ENCODE measurements at places on chromosomes 3 and 15.

- no peak for DNase-seq
Observed at GRCh38 chr3:184539801-184540435, 21.7 kb upstream of the EPHB3 start.

- DNase-seq: no peak
Observed at GRCh38 chr3:71984843-71985613, 200.1 kb upstream of the PROK2 start.

- no peak for DNase-seq
Observed at GRCh38 chr3:156723182-156723619, 48.8 kb downstream of the TIPARP start.

DNA sequence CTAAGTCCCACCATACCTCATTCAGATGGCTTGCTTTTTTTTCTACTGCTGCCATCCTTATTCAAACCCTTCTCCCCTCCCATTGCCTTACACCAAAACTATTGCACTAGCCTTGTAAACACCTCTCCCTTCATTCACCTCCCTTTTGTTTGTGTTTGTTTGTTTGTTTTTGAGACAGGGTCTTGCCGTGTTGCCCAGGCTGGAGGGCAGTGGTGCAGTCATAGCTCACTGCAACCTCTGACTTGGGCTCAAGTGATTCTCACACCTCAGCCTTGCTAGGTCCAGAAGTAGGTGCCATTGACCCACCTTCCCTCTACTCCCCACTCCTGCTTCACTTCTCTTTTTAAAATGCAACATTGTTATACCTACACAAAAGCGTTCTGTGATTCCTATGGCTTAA is 3.0 kb upstream of the STAG1 start:
- DNase-seq: no peak

- DNase-seq: no peak
Observed at GRCh38 chr3:78421247-78421966, 1346.4 kb downstream of the ROBO1 start.

DNA sequence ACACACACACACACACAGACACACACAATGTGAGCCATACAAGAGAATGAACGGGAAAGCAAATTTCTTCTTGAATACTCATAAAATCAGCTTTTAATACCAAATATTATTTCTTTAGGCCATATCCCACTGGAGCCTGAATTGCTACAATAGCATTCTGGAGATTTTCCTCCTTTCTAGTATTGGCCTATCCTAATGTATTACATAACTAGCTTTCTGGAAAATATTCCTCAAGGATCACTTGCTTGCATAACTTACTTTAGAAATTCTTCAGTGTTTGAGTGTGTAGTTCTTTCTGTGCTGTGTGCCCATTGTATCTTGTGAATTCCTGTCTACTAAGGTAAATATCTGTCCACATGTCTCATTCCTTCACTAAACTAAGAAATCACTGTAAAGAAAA is 351.0 kb upstream of the MCTP2 start:
- DNase-seq: no peak

GRCh38 chr15:69116391-69116790 is 44.0 kb upstream of the GLCE start:
- no peak for DNase-seq

- DNase-seq: no peak
Observed at GRCh38 chr3:189458528-189458927, 172.7 kb upstream of the TP63 start.

DNA sequence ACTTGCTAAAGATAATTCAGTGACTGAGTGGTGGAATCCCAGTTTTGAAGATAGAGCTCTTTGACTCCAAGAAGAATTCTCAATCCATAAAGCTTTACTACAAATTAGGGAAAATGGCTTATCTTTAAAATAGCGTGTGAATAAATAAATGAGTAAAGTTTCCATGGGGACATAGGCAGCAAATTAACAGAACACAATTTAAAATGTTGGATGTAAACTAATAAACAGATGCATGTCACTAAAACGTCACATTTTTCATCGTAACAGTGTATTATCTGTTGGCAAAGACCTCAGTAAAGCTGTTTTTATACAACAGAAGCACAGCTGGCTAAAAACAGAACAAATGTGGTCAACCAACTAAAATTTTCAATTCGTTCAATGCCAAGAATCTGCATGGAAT is 913.9 kb upstream of the CFAP20DC start:
- DNase-seq: no peak

GRCh38 chr3:136586580-136586979 is 165.6 kb downstream of the STAG1 start:
- DNase-seq: no peak

DNA sequence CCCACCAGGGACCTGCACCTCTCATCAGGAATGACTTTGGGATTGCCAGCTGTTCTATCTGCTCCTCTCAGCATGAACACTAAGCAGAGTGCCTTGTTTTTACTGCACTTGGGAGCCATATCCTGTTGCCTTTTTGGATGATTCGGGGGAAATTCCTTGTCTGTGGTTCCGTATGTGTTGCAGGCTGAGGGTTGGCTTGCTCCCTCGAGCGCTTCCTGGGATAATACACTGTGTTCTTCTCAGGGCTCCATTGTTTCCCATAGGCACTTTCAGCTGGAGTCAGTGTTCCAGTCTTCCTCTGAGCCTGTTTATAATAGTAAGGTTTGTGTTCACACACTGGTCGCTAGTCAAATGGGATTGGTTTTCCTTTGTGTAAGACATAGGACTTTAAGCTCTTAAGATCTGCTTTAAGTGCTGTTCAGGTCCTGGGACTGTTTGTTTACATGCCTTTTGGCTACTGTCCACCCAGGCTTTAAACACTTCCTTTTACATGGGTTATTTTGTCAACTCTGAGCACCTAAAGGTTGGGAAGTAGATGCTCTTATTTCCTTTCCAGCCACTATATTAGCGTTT is 23.4 kb downstream of the BOC start:
- DNase-seq: no peak

DNA sequence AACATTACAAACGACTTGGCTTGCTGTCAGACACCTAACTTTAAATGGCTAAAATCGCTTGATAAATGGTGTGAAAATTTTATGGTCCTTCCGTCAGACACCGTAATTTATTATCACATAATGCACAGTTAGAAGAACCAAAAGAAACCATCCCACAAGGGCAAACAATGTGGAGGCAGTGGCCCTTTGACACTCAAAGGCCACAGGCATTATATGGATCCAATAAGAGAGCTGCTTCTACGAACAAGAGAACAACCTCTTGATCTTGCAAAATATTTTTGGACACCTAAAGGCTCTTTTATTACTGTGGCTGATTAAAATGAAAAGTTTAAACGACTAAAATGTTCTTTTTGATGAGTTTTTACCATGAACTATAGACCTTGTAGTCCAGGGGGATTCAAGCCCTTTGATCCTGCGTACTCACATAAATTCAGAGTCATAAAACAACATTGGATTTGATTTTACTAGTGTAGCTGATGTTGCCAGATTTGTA is 202.8 kb downstream of the FMN1 start:
- DNase-seq: no peak

GRCh38 chr3:188947401-188948280 is 224.1 kb upstream of the TPRG1 start:
- peak; percentile 7 for DNase-seq

- no peak for DNase-seq
Observed at GRCh38 chr3:107641572-107642307, 119.0 kb downstream of the BBX start.

DNA sequence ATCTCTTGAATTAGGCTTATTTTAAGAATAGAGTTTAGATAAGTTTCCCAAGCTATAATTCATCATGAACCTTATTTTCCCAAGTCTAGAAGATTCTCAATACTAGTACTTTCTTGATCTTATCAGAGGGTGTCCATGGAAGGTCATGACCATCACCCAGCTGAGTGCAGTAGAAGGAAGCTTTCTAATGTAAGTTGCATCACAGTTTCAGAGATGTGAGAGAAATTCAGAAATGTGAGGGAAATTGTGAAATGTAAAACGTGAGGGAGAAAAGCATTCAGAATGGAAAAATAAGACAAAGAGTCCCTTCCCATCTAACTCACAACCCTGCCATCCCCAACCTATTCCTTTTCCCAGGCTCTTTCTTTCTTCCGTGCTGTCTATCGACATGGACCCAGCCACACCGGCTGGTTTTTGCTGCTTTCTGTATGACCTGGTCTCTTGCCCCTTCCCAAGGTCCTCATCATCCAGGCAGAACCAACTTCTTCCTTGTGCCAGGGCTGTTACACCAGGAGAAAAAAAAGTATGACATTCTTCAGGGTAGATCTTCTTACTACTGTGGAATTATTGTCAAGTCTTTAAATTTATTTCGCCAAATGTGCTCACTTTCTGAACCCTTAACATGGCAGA is 6.7 kb downstream of the CAPN3 start:
- no peak for DNase-seq

- DNase-seq: no peak
Observed at GRCh38 chr15:34490417-34491193, 53.0 kb upstream of the GOLGA8A start.

All from stimulated activated CD4-positive, alpha-beta T cell treated with anti-CD3 and anti-CD28 coated beads, Interleukin-12 subunit alpha, Interleukin-12 subunit beta, amount 100 ng/mL, for 24 hours (primary cell).